ENCODE measurements at places on chromosomes 11 and 22. TPM values are rescaled to one million over a fixed set of nuclear protein-coding genes. Genes with fewer than 3 reads are reported as not detected.
A peak's percentile ranks its signal among the peaks of the same experiment; 100 is the strongest.

GRCh38 chr22:42202048-42202447, 68.4 kb downstream of the TCF20 start:
- DNase-seq, result no peak

- no peak for DNase-seq
Observed at GRCh38 chr11:126312961-126313360, 9.1 kb downstream of the DCPS start.

DNA sequence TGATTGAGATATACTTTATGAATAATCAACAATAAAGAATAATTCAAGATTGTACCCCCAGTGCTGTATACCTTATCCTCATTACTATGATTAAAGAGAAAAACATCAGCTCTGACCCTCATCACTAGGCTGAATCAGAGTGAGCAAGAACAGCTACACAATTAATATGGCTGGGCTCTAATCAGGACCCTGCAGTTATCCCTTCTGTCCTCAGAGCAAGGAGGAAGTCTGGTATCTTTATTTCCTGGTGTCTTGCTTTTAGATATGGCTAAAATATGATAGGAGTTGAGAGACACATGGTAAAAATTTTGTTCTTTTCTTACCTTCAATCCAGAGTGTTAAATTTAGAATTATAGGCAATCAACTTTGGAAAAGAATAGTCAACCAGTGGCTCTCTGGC, 28.6 kb upstream of the GAB2 start:
- DNase-seq, result no peak

DNA sequence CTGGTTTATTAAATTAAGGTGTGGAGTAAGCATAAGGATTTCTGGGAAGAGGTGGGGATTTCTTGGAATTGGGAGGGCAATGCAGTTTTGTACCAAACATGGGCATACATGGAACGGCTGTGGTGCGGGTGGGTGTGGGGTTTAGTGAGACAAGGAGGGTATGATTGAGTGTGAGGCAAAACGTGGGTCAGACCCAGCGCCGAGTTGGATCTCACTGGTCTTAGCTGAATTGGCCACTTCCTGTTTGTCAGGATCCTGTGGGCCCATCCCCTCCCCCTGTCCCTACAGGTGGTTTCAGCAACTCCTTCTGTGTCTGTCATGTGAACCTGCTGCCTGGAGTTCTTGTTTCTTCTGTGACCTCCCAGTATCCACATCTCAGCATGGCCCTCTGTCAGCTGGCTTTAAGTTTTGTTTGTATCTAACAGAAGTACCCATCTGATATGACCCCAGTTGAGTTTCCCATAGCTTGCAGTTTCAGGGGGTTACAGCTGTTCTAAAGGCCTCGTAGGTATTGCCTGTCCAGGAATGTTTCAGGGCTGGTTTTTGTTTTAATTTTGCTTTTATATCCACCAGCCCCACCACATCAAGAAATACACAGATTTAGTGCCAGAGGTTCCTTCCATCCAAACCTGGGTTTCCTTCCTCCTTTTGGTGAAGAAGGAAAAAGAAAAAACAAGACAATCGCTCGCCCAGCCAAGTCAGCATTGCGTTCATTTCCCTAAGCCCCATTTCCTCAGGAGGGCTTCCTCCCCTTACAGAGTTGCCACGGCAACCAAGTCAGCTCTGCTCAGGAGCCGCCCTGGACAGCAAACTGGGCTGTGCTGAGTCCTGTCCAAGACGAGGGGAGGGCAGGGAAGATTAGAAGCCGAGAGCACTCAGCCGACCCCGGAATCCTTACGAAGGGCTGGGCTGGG, 6.0 kb downstream of the APOL1 start:
- peak; percentile 75 for DNase-seq

GRCh38 chr11:119756169-119756865, 27.3 kb upstream of the NECTIN1 start:
- no peak for DNase-seq

- DNase-seq, result no peak
Observed at GRCh38 chr11:27412192-27412691, 49.2 kb upstream of the CCDC34 start.

DNA sequence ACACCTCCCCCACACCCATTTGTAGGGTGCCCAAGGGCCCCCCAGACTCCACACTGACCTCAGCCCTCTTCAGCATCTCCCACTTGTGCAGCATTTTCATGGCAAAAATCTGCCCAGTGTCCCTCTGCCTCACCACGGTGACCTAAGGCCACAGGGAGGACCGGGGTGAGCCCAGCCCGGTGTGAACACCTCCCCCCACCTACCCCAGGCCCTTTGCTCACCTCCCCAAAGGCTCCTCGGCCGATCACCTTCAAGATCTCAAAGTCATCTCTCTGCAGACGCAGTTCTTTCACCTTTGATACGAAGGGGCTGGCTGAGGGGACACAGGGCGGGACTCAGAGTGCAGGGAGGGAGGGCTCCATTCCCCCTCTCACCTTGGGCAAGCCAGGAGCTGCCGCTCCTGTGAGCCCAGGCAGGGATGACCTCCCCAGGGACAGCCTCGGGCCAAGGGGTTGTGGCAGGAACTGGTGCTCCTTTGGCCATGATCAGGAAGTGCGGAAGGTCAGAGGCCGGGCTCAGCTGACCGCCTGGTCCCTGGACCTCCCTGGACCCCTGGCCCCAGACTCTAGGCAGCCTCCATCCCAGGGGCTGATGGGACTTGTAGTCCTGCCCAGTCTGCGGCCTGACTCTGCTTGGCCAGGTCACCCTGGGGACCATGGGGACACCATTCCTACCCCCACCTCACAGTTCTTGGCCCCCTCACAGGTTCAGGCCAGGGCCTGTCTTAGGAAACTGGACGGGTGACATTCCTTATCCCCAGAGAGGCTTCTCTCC, 2.7 kb downstream of the CDC42BPG start:
- no peak for DNase-seq

GRCh38 chr22:48507171-48507570, 1320.5 kb downstream of the BRD1 start:
- DNase-seq, result no peak

DNA sequence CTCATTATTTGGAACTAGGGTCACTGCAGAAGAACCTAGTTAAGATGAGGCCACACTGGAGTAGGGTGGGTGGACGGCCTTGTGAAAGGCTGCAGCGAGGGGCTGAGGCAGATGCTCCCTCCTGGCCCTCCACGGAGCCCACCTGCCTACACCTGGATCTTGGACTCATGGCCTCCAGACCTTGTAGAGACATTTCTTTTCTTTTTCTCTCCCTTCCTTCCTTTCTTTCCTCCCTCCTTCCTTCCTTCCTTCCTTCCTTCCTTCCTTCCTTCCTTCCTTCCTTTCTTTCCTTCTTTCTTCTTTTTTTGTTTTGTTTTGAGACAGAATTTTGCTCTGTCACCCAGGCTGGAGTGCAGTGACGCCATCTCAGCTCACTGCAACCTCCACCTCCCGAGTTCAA, 26.6 kb downstream of the DUSP8 start:
- DNase-seq, result no peak

DNA sequence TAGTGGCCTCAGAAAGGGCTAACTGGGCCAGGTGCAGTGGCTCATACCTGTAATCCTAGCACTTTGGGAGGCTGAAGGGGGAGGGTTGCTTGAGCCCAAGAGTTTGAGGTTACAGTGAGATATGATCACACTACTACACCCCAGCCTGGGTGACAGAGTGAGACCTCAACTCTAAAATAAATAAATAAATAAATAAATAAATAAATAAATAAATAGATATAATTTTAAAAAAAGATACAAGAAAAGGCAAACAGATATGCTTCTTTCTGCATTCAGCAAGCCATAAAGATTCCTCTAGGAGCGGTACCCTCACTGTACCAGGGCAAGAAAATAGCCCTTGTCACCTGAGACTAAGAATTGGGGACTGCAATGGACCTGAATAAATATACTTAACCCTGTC, 1.3 kb upstream of the RSPH14 start:
- no peak for DNase-seq

GRCh38 chr11:105829084-105829483, 193.0 kb downstream of the MSANTD4 start:
- DNase-seq, result peak; percentile 27

DNA sequence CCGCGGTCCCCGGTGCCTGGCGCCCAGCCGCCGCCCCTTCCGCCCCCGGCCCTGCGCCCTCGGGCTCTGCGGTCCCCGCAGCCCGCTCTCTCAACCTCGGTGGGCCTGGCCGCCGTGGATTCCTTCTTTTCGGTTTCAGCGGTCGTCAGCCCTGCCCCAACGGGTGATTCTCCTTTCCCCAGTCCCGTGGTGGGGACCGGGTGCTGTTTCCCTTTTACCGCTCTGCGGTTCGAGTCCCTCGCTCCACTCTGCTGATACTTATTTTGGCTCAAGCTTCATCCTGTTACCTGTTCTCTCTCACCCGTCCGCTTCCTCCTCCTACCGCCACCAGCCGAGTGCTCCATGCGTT, 494 bp downstream of the ZDHHC5 start:
- DNase-seq, result peak; percentile 37

GRCh38 chr11:76551400-76551799, 106.6 kb downstream of the EMSY start:
- DNase-seq, result peak; percentile 50

DNA sequence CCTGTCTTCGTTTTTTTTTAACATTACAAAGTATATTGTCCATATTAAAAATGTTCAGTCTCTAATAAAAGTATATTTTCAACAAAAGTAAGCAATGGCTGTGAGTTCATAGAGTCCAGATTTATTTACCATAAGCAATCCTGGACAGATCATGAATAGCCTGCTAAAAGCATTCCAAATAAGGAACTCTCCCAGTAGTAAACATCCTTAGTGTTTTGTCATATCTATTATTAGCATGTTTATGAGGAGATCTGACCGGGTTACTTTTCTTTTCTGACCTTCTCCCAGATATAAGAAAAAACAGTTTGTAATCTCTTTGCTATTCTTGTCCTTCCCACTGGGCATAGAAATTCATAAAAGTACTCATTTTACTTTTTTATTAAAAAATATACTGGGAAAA, 403.9 kb upstream of the ANO3 start:
- DNase-seq, result peak; percentile 52

GRCh38 chr11:83583757-83584366, 297.7 kb upstream of the CCDC90B start:
- DNase-seq, result no peak

GRCh38 chr11:60859616-60860250, 4.0 kb upstream of the PTGDR2 start:
- no peak for DNase-seq

- no peak for DNase-seq
Observed at GRCh38 chr11:117621226-117621625, 175.8 kb downstream of the DSCAML1 start.

DNA sequence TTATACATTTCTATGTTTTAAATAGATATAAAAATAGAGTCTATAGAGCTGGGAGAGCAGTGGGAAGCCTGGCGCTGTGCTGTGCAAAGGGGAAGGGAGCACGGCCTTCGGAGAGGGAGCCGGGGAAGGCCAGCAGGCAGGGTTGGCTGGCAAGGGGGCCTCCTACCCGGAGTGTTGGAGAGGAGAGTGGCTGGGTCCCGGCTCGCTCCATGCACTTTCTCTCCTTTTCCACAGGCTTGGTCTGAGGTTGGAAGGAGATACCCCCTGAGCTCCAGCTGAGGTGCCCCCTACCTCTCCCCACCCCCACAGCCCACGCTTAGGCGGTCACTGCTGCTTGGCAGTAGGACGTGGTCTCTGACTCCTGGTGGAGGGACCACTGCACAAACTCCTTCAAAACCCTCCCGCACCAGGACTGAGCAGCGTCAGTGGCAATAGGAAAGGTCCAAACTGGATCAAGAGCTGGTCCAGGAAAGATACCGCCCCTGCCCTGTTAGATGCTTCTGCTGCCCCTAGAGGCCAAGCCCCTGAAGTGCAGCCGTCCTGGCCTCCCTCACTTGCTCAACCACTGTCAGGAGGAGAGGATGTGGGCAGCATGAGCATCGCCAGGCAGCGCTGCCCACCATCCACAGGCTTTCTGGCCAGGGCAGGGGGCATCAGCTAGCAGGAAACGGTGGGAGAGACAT, 52.9 kb downstream of the SYT13 start:
- peak; percentile 51 for DNase-seq

- no peak for DNase-seq
Observed at GRCh38 chr22:48708558-48709245, 1119.0 kb downstream of the BRD1 start.

- DNase-seq, result no peak
Observed at GRCh38 chr11:27719546-27719925, 19.3 kb upstream of the BDNF start.

DNA sequence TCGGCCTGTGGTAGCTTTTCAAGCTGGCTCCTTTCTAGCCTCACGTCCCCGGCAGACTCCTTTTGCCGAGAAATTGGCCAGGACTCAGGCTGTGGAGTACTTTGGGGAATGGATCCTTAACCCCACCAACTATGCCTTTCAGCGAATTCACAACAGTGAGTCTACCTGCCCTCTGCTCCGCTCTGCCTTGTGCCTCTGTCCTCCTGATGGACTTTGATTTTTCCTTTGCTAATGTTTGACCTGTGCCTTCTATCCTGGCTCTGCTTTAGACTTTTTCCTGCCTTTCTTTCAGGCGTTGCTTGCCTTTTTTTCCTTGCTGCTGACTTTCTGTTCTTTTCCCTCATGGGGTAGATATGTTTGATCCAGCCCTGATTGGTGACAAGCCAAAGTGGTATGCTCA, 12.5 kb downstream of the MADD start:
- no peak for DNase-seq

GRCh38 chr11:33634291-33634834, 66.3 kb downstream of the C11orf91 start:
- no peak for DNase-seq

DNA sequence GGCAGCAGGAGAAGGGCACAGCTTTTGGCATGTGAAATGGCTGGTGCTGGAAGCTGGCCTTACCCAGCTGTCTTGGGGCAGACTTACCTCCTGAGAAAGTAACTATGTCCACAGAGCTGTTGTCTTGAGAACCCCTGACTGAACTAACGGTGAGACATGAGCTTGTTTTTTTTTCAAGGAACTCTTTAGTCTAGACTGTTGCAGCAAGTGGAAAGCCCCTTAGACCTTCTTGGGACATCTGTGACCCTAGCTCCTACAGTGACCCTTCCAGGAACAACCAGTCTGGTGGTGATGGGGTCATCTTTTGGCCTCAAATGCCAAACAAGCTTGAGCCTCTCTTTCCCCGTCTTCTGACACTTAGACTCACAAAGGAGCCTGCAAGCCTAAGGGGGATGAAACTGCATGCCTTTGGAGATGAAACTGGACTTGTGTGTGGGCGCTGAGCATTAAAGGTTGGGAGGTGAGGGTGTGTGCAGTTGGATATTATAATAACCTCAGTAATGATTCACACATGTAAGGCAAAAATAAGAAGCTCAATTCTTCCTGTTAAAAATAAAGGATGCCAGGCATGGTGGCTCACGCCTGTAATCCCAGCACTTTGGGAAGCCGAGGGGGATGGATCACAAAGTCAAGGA, 35.4 kb downstream of the SDHD start:
- no peak for DNase-seq

GRCh38 chr11:21306739-21307358, 637.5 kb downstream of the NELL1 start:
- no peak for DNase-seq

The SGSM1 gene
- polyA plus RNA-seq, result 0.20 TPM

The DNAJB13 gene
- 0.80 TPM for polyA plus RNA-seq

The PAMR1 gene
- 15.2 TPM for polyA plus RNA-seq

The MLC1 gene
- polyA plus RNA-seq, result 0.92 TPM

The SMTNL1 gene
- 169 TPM for polyA plus RNA-seq

The B4GALNT4 gene
- 23.1 TPM for polyA plus RNA-seq

The P2RY2 gene
- polyA plus RNA-seq, result 1.7 TPM

The PRODH gene
- 8.8 TPM for polyA plus RNA-seq

The ZFTA gene
- 33.0 TPM for polyA plus RNA-seq

The RNF26 gene
- 15.7 TPM for polyA plus RNA-seq

The TMEM138 gene
- 18.4 TPM for polyA plus RNA-seq

The SDHAF2 gene
- polyA plus RNA-seq, result 35.7 TPM

The CD6 gene
- 0.61 TPM for polyA plus RNA-seq

The LRRC10B gene
- polyA plus RNA-seq, result 0.11 TPM

The RIMBP3B gene
- polyA plus RNA-seq, result not detected

The C1QTNF5 gene
- polyA plus RNA-seq, result 35.1 TPM

The APOA4 gene
- polyA plus RNA-seq, result not detected

The RBM4B gene
- polyA plus RNA-seq, result 30.6 TPM

Data from muscle of leg (tissue), 16 donors.